ENCODE measurements at places on chromosomes 16 and 17. TPM values are rescaled to one million over a fixed set of nuclear protein-coding genes. Genes with fewer than 3 reads are reported as not detected.

The PLLP gene
- total RNA-seq, result 44.0 TPM

The USP31 gene
- total RNA-seq, result 32.2 TPM

The CSH2 gene
- total RNA-seq, result not detected

The TEFM gene
- 5.6 TPM for total RNA-seq

The WNT3 gene
- total RNA-seq, result 1.5 TPM
